ENCODE measurements at places on chromosomes 3 and 15.

DNA sequence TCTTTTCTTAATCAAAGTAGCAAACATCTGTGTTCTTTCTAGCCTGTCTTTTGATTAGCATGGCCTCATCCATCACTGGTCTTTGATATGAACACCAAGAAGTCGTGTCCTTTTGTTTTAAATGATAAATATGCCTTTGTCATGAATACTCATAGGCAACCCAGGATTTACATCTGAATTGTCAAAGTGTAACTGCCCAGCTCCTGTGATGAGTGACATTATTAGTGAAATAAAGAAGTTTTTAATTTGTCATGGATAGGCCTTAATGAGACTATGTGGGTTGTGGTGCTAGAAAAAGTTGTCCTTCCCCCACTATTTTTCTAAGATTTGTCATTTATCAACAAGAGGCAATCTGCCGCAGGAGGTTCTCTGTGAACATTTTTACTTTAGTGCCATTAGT lies 150.0 kb downstream of the CDIN1 start:
- no peak for DNase-seq

DNA sequence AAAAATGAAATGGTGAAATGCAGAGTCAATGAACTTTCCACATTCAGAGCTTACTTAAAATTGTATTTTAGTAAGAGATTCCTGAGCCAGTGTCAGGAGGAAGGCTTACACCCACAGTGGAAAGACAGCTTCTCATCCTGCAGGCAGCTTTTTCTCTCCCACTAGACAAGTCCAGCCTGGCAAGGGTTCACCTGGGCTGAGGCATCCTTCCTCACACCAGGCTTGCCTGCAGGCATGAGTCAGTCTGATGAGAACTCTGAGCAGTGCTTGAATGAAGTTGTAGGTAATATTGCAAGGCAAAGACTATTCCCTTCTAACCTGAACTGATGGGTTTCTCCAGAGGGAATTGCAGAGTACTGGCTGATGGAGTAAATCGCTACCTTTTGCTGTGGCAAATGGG lies 3.1 kb downstream of the CCR4 start:
- no peak for DNase-seq

DNA sequence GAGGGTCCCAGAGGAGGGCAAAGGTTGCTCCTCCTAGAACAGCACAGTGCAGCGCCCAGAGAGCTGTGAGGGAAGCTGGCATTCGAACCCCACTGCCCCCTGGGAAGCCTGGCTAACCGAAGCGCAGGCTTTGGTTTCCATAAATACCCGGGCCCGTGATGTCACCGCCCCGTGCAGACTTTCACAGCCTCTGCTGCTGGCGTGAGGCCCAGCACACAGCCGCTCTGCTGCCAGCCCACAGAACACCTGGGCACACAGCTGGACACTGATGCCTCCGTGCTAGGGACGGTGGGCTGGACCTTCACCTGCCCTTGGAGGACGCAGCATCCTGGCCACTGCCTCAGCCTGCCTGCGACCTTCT lies 1.0 kb downstream of the IQSEC1 start:
- DNase-seq: no peak

DNA sequence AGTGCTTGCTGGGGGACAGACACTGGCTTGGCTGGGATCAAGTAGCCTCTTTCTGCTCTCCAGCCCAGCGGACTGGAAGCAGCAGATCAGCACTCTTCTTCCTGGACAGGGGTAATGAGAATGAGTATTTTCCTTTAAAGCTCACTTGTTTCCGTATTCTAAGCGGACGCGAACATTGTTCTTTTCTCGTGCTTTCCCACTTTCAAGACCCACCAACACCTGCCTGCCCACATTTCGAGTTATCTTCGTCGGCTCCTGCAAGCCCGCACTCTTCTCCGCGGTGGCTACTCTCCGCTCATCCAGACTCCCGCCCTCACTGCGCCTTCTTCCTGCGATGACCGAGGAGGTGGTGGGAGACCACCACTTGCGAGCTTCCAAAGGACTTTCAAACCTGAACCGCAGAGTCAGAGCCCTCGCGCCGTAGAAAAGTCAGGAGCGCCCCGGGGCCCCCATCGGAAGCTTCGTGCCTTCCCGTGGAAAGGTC lies 1.6 kb upstream of the PPM1L start:
- peak; percentile 56 for DNase-seq

DNA sequence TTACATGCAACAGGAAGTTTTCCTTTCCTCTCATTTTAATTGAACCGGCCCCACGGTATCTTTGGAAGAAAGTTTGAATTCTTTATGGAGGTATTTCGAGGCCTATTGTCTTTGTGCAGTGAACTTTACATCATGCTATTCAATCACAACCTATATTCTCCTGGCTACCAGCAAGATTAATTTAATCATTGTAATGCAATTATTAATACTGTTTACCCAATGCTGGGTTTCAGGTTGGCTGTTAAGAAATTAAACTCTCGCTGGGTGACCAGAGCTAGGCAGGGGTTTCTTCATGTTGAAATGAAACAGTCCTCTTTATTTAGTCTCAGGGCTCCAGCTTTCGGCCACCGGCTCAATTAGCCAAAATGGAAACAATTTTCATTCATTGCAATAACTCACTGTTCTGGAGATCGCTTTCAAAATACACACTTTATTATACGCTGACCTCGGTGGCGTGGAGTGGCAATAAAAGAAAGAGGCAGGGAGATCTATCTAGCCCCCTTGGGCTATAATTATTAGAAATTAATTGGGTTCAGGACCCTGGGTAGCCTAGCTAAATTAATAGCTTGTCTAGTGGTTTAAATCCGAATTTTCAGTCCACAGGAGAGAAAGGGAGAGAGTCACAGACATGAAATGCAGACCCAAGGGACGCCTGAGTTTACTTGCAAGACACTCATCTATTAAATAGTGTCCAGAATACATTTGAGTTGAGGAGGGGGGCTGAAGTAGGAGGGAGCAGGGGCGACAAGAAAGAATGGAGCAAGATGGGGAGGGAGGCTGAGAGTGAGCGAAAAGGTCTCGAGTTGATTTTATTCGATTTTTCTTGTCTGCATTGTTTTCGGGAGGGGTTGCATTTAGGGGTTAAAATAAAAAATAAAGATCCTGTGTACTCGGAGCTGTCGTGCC lies 3.9 kb upstream of the MECOM start:
- DNase-seq: no peak

- peak; percentile 16 for DNase-seq
These were observed 114.7 kb upstream of the PLCL2 start for GRCh38 chr3:16770021-16770420.

DNA sequence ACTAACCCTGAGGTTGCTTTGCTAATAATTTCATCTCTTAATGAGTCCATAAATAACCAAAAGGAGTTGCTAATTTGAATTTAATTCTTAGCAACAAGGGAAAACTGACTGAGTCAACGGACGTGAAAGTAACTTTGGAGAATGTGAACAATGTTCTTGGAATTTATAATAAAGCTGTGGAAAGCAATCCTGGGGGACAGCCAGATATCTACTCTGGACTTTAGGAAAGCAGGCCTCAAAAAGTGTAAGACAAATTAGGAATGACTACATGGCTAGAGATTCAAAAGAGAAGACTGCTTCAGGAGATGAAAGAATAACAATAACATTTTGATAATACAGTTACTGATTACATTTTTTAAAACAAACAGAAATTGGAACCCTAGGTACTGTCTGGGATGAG lies 318.4 kb upstream of the COL8A1 start:
- DNase-seq: peak; percentile 80

DNA sequence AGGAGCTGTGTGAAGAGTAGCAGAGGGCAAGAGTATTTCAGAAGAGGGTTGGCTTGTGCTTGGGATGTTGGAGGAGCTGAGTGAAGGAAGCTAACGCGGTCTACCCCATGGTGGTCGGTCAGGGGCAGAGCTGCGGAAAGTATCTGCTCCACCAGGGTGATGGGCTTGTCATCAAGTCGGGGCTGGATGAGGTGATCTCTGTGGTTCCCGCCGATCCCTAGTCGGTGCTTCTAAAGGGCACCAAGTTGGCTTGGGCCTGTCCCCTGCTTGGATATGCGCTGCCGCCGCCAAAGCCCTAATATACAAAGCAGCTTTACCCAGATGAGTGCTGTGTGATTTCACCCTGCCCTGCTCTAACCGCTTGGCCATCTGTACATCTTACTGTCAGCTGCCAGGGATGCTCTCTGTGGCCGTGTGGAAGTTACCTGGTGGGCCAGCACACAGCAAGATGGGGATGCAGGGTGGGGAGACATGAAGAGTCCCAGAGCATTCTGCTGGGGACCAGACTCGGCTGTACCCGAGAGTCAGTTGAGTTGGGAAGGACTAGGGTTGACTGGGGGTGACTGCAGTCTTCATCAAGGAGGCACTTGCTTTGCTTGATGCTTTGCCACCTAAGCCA lies 226.1 kb upstream of the BHLHE40 start:
- DNase-seq: no peak

DNA sequence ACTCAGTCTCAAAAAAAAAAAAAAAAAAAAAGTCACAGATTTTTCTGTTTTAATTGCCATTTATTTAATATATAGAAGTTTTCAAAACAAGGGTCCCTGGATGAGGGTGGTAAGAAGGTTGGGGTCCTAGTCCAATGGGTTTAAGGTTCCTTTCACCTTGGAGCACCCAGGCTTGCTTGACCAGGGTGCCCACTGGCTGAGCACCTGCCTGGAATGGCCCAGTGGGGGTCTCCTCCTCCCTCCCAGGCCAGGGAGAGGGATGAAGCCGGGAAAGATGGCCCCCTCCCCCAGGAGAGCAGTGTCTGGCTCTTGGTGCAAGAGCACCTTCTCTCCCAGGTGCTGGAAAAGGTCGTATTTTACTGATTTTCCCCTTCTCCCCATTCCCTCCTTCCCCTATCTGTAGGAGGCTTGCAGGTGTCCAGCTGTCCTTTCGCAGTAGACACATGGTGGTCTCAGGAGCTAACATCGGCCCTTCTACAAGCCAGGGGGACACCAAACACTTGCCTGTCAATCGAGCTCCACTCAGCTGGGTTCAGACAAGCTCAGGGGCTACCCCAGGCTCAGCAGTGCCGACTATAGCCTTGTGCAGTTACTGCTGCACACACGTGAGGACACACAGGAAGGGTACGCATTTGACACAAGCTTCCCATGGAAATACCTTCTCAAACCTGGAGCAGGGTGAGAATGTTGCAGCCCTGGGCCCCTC lies 112.3 kb upstream of the KLF13 start:
- DNase-seq: no peak

DNA sequence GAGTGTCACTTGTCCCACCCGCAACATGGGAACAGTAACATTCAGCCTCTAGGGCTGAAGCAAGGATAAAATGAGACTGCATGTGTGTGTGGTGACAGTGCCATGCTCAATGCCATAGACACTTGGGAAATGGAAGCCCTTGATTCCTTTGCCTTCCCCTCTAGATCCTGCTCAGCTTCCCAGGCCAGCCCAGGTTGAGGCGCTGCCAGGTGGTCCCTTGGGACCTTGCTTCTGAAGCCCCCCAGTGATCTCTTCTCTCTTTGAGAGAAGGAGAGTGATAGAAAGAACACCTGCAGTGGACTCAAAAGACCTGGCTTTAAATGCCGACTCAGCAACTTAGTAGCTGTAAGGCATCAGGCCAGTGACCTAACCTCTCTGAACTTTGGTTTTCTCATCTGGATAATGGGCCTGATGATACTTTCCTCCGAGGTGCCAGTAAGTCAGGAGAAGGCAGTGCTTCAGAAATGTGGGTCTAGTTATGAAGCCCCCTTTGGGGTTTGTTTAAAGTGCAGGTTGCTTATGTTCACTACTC lies 144.5 kb downstream of the RPLP1 start:
- no peak for DNase-seq

DNA sequence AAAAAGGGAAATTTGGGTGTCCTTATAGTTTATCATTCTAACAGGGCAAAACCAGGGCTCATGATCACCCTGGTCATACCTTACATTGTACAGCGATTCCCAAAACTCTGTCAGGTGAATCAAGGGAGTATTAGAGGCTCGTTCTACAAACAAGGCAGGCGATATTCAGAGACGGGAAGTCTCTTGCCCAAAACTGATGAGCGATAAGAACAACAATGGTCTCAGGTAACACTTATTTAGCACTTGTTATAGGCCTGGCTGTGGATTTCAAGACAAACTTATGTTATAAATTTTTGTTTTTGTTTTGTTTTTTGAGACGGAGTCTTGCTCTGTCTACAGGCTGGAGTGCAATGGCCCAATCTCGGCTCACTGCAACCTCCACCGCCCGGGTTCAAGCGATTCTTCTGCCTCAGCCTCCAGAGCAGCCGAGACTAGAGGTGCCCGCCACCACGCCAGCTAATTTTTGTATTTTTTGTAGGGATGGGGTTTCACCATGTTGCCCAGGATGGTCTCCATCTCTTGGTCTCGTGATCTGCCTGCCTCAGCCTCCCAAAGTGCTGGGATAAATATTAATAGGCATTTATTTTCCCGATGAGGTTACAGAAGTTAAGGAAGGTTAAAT lies 12.8 kb downstream of the BCL2L10 start:
- DNase-seq: no peak

DNA sequence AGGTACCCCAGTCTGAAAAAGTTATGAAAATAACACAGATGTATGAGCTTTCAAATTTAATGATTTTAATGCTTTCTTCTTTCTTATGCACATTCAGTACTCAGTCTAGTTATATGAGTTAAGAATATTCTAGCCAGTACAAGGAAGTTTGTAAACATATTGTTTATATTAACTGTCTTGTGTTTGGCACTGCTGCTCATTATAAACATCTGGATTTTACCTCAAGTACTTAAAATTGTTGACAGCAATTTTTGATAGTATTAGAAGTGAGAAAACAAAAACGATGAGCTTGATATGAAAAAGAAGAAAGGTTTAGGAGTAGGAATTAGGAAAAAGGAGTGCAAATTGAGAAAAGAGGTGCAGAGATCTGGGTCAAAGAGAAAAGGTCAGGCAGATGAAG lies 293.3 kb downstream of the C3orf38 start:
- no peak for DNase-seq

DNA sequence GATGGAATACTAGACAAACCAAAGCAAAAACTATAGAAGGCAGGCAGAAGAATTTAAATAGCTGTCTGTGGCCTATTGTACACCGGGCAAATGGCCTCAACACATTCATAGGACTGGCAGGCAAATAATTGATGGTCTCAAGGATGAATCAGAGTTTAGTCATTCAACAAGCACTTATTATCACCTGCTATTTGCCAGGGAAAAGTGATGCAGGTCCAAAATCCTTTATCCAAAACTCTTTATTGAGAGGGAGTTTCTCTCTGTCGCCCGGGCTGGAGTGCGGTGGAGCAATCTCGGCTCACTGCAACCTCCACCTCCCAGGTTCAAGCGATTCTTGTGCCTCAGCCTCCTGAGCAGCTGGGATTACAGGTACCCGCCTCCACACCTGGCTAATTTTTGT lies 2.3 kb downstream of the EIF2AK4 start:
- peak; percentile 69 for DNase-seq
